ENCODE measurements at places on chromosomes 1 and 21.

DNA sequence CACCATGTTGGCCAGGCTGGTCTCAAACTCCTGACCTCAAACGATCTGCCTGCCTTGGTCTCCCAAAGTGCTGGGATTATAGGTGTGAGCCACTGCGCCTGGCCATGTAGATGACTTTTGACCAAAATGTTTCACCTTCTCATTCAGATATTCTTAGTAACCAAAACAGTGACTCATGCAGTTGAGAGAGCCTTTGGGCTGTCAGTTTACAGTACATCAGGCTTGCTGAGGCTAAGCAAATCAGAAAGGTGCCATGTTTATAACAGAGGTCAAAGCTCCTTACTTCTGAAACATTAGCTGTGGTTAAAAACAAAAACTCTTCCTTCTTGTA, 21.0 kb downstream of the CNIH4 start:
- DNase-seq: peak; percentile 54

DNA sequence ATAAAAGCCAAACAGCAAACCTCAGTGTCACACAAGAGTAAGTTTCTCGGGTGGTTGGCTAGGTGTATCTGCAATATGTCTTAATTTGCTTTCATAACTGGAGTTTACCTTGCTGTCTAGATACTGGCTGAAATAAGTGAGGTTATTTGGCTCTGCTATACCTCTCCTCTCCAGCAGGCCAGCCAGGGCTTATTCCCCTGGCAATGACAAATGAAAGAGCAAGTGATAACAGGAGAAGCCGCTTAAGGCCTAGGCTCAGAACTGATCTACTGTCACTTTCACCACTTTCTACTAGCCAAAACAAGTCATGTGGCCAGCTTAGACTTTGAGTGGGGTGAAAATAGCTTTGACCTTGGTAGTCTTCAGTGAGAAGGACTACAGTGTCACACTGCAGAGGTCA, 4.8 kb upstream of the RPE65 start:
- DNase-seq: peak; percentile 37

- DNase-seq: no peak
Observed at GRCh38 chr1:61259379-61260148, 177.2 kb downstream of the NFIA start.

GRCh38 chr1:109484519-109484975, 842 bp downstream of the ATXN7L2 start:
- DNase-seq: no peak

DNA sequence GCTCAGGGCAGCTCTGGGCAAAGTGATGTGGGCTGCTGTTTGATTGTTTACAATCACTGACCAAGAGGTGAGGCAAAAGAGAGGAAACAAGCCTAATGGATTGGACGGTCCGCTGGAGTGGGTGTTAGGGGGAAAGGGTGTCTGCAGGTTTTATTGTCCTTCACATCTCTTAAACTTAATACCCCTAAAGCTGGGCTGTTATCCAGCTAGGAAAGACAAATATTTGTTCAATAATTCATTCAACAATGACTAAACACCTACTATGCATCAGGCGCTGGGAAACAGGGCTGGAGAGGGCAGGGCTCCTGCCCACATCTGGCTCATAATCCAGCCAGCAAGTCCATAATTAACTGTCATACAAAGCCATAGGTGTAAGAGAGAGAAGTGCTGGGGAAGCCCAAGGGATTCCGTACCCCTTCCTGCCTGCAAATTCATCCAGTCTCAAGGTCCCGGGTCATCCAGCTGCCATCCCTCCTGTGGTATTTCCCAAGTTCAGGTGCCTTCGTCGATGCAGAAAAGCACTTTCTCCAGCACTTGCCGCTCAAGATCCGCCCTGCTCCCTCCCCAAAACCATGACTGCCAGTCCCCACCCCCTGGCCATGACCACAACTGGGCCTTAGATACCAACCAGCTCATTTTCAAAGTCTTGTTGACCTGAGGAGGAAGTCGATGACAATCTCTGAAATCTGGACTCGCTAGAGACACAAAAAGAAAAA, 10.7 kb downstream of the TMEM63A start:
- no peak for DNase-seq
